ENCODE measurements at places on chromosomes 7 and 10.

- no peak for DNase-seq
Measured at GRCh38 chr7:17304926-17305325, 6.5 kb downstream of the AHR start.

GRCh38 chr7:154676422-154677073, 326.4 kb downstream of the PAXIP1 start:
- no peak for DNase-seq

- no peak for DNase-seq
Measured at GRCh38 chr7:140439359-140439758, 35.5 kb downstream of the RAB19 start.

- no peak for DNase-seq
Measured at GRCh38 chr7:157754416-157754790, 417.6 kb downstream of the DNAJB6 start.
